ENCODE measurements at places on chromosomes 13 and 19.

GRCh38 chr13:22017226-22017625 is 346.4 kb downstream of the FGF9 start:
- DNase-seq: no peak

- no peak for DNase-seq
These were observed 70.1 kb downstream of the CAB39L start for GRCh38 chr13:49373716-49374115.

- no peak for DNase-seq
These were observed 24.8 kb downstream of the UPF1 start for GRCh38 chr19:18856385-18857126.

DNA sequence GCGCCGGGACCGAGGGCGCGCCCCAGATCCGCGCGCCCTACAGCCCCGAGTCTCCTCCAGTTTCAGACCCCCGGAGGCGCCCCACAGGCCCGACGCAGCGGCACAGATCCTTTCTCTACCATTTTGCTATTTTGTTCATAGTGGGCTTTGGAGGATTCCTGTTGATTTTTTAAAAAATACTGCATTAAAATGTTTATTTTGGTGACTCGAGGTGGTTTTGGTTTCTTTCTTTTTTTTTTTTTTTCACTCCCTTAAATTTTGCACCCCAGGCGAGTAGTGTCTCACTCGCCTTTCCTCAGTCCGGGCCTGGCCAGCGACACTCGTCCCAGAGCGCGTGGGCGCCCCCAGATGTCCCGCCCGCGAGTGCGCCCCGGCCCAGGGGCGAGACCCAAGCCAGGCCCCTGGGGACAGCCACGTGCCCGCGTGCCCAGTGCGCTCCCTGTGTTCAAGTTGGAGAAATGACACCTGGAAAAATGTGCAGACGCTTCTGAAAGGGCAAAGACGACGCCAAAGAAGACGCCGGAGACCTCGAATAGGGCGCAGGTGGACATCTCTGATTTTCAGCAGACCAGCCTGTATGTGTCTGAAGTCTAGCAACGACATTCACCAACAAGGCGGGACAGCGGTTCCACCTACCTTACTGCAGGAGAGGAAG is 471 bp upstream of the INSR start:
- no peak for DNase-seq

DNA sequence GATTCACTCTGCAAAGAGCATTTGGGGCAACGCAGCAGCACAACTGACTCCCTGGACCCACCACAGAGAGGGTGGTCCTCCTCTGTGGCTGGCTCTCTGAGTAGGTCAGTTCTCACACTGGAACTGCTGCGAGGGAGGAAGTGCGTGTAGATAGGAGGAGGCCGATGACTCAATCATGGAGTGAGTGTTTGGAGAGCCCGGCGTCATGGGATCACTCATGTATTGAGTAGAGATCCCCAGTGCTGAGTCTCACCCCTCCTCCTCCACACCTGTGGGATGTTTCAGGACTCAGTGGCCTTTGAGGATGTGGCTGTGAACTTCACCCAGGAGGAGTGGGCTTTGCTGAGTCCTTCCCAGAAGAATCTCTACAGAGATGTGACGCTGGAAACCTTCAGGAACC is 8.9 kb downstream of the ZNF101 start:
- no peak for DNase-seq

- no peak for DNase-seq
These were observed 24.8 kb downstream of the MAST3 start for GRCh38 chr19:18122424-18122823.

DNA sequence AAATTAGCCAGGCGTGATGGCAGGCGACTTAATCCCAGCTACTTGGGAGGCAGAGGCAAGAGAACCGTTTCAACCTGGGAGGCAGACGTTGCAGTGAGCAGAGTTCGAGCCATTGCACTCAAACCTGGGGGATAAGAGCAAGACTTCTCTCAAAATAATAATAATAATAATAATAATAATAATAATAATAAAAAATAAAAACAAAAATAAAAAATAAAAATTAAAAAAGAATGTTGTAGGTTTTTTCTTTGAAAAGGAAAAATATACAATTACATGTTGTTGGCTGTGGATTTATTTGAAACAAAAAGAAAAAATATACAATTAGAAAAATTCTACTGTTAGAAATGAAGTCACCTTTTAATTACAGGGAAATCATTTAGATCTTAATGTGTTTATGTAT is 11.5 kb upstream of the PRODH2 start:
- no peak for DNase-seq

GRCh38 chr13:82976499-82976898 is 905.8 kb downstream of the SLITRK1 start:
- DNase-seq: no peak

DNA sequence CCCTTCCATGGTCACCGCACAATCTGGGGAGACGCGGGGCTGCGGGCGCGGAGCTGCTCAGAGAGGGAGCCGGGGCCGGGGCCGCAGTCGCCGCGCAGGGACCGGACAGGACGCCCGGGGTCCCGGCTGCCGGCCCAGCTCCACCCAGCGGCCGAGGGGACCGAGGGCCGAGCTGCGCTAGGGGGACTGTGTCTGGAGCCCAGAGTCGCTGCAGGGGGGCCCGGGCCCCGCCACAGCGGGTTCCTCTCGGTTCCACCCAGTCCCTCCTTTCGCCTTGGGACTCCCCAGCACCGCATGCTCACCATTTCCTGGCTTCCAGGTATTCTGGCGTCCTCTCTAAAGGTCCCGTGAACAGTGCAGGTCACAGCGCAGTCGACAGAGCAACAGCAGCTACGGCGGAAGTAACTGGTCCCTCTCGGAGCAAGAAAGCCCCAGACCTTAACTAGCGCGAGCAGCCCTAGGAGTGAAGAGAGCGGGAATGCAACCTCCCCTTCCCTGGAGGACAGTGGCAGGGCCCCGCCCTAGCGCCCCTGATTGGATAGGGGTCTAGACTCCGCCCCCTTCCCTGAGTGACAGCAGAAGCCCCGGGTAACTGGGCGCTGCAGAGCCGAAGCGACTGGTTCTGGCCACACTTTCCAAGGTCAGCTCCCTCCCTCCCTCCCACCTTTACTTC is at the start of gene ZNF878:
TSS of gene ZNF878 (minus strand) at position 465 of the 673 bp plus-strand sequence. CDS start at position 305, 160 bp downstream.
- DNase-seq: no peak

DNA sequence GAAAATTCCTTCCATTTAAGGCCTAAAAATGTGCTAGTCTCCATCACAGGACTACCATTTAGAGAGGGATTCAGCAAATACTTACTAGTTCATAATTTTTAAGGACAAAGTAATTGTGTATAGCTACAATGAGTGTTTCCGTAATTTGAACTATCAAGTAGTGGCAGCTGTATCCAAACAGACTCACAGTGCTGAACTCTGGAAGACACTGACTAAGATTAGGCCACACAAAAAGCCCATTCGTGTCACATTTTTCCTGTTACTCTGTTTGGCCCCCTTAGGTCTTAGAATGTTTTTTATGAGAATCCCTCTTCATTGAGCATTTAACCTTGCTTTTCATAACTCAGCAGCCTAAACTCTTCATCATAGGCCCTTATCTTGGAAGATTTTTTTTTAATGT is 731.2 kb upstream of the PCDH9 start:
- no peak for DNase-seq

DNA sequence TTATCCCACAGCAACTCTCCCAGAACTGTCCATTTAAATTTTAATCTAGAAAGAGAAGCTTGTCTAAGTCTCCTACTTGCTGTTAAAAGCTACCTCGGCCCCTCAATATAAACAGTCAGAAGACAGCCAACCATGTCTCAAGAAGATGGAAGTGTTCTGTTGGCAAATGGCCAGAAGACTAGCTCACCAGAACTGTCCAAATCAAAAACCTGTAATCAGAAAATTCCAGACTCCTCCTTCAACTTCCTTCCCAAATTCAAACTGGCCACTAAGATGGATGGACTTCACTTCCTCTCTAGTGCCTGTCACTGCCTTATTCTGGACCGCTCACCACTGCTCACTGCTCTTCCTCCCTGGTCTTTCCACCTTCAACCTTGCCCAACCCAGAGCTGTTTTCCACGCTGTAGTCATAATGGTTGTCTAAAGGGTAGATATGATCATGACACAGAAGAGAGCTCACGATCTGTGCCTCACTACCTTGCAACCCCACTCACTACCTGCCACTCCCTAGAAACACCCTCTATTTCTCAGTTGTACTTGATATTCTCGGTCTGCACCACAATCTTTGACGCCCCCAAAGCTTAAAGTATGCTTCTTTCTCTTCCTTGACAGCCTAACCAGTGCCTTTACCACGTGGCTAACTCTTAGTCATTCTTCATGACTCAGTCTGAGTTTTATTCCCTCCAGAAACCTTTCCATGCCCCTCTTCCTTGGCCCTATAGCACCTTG is 9.2 kb downstream of the FGF14 start:
- no peak for DNase-seq

- DNase-seq: no peak
These were observed 3.8 kb upstream of the FGF14 start for GRCh38 chr13:102405499-102406100.

DNA sequence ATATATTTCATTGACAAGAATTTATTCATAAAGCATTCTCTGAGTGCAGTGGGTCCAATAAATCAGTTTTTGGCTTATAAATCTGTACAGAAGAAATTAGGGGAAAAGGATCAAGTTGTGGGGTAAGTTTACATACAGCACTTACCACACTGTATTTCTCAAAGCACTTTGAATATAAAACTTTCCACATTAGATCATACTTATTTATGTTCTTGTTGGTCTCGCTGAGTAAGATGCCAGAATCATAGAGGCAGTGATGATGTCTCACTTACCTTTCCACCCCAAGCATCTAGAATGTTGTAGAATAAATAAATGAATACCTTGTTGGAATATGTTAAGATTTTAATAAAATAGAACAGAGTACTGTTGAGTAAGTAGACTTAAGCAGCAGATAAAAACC is 279.1 kb downstream of the PCDH20 start:
- no peak for DNase-seq

- DNase-seq: no peak
These were observed 40.0 kb upstream of the FOXO1 start for GRCh38 chr13:40706439-40706838.

DNA sequence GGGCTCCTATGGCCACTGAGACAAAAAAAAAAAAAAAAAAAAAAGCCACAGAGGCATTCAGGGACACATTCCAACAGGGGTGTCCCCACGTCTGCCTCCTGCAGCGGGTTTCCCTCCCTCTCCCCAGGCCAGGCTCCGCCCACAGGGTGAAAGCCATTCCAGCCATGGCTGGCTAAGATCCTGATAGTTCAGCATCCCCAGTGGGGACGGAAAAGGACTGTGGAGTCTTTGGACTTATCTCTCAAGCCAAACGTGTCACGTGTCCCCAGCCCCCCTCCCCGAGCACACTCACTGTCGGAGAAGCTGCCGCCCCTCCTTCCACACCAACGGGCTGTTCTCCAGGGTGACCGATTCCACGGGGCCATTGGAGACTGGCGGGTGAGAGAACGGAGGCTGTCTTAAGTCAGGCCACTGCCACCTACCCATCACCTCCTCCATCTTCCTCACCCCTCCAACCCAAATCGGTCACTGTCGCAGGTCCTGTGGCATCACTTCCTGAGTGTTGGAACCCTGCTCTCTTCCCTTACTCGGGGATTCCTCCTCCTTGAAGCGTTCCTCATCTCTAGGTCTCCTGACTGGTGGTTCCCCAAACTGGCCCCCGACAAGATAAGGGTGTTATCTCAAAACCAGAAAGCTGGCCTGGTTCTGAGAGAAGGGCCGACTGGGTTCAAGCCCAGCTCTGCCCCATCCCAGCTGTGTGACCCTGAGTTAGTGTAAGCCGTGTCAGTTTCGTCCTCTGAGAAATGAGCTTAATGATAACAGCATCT is 9.1 kb upstream of the FKRP start:
- no peak for DNase-seq

GRCh38 chr13:27211771-27212364 is 39.5 kb upstream of the RPL21 start:
- DNase-seq: no peak

DNA sequence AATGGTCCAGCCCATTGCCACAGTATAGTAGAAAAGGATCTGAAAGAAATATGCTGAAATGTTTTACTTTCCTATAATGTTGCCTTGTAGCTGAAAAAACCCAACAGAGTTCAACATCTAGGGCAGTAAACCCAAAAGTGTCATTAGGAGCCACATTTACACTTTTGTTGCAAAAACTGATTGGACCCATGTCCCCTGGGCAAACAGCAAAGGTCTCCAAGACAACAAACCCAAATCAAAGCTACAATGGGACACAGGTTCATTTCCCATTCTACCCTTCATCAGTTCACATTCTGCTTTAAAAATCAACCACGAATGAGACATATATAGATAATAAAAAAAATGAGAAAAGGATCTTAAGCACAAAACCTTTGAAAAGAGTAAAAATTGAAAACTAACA is 744.8 kb downstream of the PCDH17 start:
- DNase-seq: no peak

DNA sequence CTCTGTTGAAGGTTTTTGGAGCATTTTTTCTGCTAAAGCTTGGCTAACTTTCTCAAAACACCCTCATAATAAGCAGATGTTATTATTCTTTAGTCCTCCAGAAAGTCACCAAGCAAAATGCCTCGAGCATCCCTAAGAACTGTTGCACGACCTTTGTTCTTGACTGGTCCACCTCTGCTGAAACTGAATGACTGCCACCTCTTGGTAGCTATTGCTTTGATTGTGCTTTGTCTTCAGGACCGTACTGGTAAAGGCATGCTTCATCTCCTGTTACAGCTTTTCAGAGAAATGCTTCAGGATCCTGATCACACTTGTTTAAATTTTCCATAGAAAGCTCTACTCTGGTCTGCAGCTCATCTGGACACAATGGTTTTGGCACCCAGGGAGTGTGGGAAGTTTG is 254.8 kb downstream of the DCT start:
- DNase-seq: no peak

DNA sequence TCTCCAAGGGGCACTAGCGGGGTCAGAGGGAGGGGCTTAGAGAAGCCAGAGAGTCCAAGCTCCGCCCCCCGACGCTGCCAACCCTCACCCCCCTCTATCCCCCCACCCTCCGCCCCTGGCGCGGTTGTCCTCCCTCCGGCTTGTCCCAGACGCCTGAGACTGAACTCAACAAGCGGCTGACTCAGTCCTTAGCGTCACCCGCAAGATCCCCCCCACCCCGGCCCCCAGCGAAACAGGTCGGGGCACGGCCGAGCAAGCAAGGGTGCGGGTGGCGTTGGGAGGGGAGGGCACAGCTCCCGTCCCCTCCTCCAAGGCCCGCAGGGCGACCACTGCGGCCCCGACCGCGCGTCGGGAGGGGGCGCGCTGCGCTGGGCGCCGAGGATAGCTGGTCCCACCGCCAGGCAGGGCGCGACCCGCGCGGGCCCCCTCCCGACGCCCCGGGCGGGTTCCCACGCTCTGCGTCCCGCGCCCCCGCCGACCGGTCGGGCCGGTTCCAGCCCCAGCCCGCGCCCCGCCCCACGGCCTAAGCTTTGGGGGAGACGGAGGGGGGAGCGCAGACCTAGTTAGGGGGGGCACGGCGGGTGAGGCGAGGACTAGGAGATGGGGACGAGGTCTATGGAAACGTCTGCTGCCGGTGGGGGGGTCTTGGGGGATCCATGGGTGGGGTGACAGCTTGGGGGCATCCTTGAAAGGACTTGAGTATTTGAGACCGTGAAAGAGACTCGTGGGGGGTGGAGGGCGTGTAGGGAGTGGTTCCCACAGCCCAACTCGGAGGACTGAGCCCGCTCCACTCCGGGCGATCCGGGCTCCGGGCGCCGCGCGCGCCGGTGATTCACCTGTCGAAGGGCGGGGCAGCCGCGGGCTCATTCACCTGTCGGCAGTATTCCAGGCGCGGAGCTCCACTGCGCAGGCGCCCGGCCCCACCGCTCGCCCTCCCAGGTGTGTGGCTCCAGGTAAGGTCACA is 5.1 kb downstream of the NOTCH3 start:
- no peak for DNase-seq

GRCh38 chr13:23516702-23517101 is 53.5 kb upstream of the TNFRSF19 start:
- no peak for DNase-seq

- DNase-seq: no peak
These were observed 9.0 kb downstream of the SLC27A1 start for GRCh38 chr19:17479325-17479791.

- DNase-seq: no peak
These were observed 489 bp upstream of the ZNF653 start for GRCh38 chr19:11506101-11506555.
